ENCODE measurements at places on chromosomes 1 and 21.

DNA sequence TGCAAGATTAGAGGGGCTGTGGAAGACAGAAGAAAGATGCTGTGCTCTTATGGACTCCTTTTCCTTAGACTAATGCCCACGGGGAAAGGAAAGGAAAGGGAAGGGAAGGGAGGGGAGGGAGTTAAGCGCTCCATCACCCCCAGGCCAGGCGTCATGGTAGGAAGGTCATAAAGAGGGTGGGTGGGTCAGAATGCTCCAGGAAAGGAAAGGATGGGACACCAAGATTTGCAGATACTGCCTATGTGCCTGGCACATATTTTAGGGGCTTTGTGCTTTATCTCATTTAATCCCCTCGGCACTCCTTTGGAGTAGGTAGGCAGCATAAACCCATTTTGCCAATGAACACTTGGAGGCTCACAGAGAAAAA lies 41.4 kb downstream of the MAB21L3 start:
- DNase-seq, result no peak

DNA sequence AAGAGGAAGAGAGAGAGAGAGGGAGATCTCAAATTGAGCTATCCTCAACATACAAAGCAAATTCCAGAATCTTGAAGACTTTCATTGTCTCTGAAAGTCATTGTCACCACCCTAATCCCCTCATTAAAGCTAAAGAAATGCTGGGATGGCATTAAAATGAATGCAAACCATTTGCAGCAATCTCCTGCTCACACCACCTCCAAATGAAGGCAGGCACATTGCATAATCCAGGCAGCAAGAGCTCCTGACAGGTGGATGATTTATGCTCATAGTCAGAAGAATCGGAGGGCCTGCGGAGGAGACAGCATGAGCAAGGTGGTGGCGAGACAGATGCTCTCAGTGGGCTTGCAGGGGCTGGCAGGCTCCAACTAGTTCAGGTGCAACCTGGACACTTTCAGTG lies 90.2 kb downstream of the ESRRG start:
- DNase-seq, result no peak

DNA sequence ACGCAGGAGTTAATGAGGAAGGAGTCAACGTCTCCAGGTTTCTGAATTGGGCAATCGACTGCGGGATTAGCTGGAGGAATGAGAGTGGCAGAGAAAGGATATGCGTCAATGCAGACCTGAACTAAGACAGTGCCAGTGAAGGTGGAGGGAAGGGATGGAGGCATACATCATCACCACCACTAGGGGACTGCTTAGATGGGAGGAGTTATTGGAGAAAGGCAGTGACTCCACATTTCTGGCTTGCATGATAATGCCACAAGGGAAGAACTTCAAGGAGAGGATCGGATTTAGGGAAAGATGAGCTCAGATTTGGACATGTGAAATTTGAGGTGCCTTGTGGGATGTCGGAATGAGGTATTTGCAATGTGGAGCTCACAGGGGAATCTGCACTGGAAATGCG lies 17.5 kb downstream of the VASH2 start:
- no peak for DNase-seq

GRCh38 chr1:18326211-18326897 lies 154.4 kb upstream of the KLHDC7A start:
- peak; percentile 13 for DNase-seq

DNA sequence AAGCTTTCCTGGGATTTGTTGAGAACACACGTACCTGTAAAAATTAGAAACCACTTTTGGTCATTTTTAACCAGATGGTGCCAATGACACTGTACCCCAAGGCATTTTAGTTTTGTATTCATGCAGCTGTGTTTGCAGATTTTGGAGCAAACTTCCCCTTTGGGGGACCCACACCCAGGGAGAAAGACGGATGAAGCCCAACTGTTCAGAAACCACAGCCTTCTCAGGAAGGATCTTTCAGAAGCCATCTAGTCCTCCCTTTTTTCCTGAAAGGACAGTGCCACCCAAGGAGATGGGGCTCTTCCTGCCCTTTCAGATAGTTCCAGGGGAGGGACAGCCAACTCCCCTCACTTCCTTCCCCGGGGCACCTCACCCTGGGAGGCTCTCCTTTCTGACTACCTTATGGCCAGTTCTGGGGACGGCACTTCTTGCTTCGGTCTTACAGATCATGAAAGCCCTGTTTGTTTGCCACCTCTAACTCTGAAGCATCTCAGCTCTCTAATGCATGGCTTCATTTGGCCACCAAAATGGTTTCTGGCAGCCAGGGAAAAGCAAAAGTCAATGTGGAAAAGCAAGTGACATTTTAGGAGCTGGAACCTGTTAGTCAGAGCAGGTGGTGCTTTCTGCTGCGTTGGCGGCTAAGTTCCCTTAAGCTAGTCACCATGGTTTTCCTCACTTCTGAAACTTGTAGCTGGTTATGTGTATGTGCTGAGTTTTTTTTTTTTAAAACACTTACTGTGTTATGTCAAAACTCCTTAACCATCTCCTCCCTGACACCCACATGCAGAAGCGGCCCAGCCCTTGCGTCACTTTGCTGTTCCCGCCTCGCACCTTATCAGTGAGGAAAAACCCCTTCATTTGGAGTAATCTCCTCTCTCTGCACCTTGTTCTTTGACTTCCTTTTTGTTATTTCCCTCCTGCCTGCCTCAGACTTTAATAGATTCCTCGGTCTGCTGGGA lies 10.1 kb downstream of the TMCC2 start:
- peak; percentile 51 for DNase-seq

DNA sequence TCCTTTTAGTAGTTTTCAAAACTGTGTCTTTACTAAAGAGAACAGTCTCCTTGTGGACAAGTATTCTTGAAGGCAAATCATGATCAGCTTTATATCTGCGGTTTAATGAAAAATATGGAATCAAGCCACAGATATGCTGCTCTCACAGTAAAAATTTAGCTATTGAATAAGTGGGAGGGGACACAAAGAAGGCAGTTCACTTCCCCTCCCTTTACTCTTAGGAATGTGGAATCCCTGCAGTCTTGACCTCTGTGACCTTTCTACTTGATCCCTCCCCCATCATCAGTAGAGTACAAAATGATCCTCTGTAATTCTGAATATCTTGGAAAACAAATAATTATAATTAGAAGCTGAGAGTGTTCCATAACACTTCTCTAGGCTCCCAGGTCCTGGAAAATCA lies 136.7 kb upstream of the HOOK1 start:
- no peak for DNase-seq

DNA sequence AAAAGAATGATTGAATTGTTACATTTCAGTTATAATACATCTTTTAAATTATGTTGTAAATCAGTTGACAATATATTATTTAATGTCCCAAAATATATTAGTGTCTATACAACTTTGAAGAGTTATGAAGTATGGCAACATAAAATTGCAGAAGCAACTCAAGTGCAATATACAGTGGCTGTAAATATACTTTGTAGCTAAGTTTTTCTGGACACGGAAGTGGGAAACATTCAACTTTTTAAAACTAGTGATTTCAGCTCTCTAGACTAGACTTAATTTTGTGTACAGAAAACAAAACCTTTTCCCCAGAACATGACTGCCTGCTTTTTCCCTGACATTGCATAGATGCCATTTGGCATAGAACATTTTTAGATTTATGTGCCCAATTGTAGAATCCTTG lies 29.5 kb upstream of the ABCG1 start:
- no peak for DNase-seq

GRCh38 chr1:108209456-108210108 lies 9.4 kb upstream of the SLC25A24 start:
- no peak for DNase-seq

DNA sequence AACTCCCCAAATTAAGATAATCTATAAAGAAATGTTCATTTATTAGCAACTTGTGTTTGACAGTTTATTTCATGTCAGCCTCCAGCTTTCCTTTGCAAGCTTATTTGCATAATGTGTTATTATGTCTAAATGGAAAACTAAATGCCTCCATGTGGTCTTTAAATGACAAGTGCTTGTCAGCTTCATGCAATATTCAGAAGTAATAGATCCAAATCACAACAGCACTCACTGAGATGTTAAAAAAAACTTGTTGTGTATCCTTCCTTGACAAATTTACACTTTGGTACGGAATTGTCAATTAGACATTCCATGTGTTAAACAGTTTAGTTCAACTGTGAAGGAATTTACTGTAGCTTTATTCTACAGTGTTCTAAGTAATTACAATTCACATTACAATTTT lies 124.4 kb upstream of the PTBP2 start:
- DNase-seq, result no peak

DNA sequence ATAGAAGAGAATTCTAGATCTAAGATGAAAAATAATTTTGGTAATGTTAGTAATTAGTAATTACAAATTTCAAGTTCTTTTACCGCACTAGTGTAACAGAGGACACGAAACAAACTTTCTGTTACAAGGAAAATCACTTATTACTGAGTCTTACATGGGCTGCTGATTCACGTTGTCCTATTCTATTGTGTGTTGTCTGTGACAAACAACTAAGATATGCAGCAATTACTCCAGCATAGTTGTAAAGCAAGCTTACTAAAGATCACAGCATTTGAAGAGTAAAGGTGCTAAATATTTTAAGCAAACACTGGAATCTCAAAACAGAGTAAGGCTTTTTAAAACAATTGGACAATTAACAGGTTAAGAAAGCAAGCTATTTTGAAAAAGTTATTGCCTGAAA lies 502.3 kb downstream of the KCNT2 start:
- DNase-seq, result no peak

DNA sequence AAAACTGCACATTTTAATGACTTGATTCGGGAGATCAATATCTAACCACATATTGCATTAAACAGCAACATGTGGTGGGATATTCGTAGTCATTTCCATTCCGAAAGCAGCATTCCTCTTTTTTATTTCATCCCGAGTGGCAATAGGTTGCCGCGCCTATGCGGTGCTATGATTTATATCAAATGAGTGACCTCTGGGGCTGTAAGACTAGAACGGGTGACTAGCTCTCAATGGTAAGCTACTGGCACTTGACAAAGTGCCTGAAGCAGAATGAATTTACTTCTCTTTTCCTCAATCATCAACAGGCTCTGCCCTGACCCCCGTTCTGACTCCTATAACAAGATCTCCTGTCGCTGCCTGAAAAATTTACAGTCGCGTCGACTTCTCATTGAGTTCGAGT lies 162.3 kb downstream of the ZNF281 start:
- no peak for DNase-seq

DNA sequence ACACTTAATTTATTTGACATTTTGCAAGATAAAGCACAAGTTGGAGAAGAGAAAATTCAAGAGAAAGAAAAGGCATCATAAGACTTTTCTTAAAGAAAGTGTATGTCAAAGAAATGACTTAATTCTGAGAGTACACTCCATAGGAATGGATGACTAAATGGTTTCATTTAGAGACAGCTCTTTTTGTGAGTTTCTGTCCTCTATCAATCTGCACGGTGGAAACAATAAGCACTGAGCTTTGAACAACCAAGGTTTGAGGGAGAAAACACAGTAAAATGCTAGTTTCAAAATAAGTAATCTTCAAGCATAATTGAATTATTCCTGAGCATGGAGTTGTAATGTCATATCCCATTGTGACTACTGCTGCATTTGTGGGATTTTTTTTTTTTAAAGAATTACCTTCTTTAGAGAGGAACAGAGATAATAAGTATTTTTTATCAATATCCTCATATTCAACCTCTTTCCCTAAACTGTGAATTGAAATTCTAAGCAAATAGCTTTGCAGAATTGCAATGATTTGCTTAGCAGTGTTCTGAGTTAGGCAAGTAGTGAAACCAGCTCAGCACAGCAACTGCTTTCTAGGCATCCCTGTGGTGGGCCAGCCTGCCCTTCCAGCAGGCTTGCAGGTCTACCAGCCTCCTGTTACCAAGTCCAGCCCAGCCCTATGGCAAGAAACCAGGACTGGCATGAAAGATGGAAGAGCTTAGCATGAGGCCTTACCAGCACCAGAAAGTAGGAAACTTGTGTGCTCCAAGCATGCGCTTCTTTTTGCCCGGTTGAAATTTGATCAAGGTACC lies 38.2 kb downstream of the KCNJ6 start:
- DNase-seq, result no peak

GRCh38 chr1:168920456-168921094 lies 185.9 kb upstream of the ATP1B1 start:
- peak; percentile 64 for DNase-seq

DNA sequence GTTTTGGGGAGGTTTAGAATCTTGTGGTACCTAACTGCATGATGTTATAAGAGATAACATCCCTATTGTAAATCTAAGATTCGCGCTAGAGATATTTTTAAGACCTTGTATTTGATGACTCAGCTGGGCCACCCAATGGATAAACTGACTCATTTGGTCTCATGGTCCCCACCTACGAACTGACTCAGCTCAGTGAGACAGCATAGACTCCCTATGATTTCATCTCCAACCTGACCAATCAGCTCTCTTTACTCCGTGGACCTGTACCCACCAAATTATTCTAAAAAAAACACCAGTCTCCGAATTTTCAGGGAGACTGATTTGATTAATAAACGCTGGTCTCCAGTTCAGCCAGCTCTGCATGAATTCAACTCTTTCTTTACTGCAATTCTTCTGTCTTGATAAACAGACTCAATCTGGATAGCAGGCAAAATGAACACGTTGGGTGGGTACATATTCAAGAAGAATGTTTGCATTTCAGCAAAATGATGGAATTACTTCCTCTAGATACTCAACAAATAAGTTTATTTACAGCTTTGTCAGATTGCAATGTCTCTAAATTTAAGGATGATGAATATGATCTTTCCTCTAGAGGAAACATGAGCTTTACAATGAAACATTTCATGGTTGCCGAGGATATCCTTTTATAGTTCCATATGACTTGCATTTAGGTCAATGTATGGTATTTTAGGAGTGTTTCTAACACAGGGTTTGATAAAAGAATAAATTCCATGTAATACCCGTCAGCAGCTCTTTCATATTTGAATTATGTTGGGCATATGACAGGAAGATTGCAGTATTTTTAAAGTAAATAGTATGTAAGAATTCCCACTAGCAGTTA lies 516.6 kb upstream of the RGS18 start:
- no peak for DNase-seq

- no peak for DNase-seq
These were observed 2.2 kb downstream of the TGFB2 start for GRCh38 chr1:218347336-218347722.

DNA sequence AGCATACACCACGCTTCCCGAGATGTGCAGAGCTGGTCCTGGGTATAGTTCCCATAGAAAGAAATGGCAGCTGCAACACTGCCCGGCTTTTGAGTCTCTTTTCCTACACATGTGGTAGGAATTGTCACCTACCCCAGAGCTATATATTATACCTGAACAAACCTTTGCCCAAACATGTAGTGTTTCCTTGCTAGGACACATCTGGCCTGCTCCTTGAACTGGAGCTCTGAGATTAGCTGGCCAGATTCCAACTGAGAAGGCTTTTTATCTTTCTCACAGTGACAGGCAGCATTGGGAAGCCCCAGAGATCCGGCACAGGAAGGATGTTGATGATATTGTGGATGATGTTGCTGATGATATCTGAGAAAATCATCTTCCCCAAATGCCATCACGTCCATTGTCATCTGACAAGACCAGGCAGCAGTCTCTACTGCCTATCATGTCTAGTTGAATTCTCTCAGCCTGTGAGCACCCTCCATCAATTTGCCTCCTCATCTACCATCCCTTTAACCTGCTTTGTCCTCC lies 115.0 kb upstream of the SMYD2 start:
- DNase-seq, result no peak

All from pons (tissue), 1 donor.